ENCODE measurements at places on chromosomes 16 and 17. TPM values are rescaled to one million over a fixed set of nuclear protein-coding genes. Genes with fewer than 3 reads are reported as not detected.
A peak's percentile ranks its signal among the peaks of the same experiment; 100 is the strongest.

DNA sequence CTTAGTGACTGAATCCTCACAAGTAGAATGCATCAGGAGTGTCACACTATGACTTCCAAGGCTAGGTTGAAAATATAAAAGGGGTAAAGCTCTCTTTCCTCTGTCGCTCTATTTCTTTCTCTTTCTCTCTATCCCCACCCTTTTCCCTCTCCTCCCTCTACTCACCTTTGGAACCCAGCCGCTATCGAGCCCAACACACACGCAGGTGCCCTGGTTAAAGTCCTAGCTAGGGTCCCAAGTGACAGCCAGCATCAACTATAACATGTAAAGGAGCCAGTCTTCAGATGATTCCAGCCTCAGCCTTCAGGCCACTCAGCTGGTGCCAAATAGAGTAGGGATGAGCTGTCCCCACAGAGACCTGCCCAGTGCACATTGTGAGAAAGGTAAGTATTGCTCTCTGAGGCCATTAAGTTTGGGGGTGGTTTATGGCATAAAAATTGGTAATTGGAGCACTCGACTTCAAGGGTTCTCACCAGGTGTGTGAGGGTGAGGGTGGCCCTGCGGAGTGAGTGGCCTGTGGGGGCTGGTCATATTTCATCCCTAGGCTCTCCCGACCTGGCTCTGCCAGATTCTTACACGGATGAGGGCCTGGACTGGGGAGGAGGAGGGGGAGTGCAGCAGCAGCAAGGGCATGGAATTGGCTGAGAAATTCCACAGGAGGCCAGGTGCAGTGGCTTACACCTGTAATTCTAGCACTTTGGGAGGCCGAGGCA lies 14.9 kb upstream of the C16orf54 start:
- no peak for DNase-seq

- no peak for DNase-seq
Measured at GRCh38 chr17:80706463-80706867, 161.8 kb downstream of the RPTOR start.

- DNase-seq, result no peak
Measured at GRCh38 chr16:5512014-5512413, 414.4 kb upstream of the EEF2KMT start.

- no peak for DNase-seq
Measured at GRCh38 chr16:7651803-7652570, 319.3 kb downstream of the RBFOX1 start.

GRCh38 chr17:82836823-82837357 lies 2.9 kb downstream of the ZNF750 start:
- DNase-seq, result no peak

DNA sequence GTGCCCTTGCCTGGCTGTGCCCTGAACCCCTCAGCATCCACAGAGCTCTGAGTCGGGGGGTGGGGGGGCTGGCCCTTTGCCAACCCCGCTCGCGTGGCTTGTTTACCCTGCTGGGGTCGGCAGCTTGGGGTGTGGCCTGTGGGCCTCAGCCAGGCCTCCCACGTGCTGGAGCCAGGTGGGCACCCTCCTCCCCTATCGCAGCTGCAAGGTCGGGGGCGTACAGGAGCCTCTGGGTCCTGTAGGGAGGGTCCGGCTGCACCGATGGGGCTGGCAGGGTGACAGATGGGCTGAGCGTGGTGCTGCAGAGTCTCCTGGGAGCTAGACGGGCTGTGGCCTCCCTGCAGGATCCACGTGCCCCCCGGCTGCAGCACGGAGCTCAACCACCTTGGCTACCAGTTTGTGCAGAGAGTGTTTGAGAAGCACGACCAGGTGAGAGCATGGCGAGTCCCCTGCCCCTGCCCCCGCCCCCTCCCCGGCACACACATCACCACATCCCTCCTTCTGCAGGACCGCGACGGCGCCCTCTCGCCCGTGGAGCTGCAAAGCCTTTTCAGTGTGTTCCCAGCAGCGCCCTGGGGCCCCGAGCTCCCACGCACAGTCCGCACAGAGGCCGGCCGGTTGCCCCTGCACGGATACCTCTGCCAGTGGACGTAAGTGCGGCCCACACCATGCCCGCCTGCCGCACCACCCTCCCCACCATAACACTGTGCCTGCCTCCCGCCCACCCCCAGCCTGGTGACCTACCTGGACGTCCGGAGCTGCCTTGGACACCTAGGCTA lies 3.6 kb downstream of the RHOT2 start:
- DNase-seq, result no peak

DNA sequence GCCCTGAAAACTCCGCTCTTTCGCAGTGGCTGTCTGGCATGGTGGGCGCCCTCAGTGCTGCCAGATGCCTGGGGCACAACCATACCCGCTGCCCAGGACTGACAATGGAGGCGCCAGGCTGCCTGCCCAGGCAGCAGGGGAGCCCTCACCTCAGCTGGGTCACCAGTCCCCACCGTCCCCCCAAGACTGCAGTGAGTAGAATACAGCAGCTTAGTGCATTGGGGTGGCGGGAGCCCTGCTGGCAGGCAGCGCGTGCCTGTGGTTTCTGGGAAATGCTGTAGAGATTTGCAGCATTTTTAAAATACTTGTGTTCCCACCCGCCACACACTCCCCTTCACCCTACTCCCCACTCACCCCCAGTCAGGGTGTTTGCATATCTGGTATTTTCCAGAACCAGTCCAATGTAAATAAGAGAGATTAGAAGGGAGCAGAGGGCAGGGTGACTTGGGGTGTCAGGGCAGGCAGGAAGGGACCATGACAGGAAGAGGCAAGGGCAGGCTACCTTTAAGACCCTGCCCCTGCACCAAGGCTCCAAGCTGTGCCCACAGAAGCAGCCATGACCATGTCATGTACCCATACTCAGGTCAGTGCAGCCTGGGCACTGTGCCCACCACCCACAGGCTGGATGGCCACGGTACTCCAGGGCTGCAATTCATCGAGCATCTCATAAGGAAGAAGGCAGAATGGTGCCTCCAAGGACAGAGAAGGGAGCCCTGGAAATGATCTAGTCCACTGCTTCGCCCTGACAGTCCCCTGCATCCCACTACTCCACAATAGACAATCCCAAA lies 21.5 kb downstream of the MYO18A start:
- no peak for DNase-seq

DNA sequence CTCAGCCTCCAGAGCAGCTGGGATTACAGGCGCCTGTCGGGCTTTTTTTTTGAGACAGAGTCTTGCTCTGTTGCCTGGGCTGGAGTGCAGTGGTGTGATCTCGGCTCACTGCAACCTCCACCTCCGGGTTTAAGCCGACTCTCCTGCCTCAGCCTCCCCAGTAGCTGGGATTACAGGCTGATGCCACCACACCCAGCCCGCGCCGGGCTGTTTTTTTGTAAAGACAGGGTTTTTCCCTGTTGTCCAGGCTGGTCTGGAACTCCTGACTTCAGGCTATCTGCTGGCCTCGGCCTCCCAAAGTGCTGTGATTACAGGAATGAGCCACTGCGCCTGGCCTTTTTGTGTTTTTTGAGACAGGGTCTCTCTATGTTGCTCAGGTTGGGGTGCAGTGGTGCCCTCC lies 27.4 kb upstream of the SPNS3 start:
- no peak for DNase-seq

DNA sequence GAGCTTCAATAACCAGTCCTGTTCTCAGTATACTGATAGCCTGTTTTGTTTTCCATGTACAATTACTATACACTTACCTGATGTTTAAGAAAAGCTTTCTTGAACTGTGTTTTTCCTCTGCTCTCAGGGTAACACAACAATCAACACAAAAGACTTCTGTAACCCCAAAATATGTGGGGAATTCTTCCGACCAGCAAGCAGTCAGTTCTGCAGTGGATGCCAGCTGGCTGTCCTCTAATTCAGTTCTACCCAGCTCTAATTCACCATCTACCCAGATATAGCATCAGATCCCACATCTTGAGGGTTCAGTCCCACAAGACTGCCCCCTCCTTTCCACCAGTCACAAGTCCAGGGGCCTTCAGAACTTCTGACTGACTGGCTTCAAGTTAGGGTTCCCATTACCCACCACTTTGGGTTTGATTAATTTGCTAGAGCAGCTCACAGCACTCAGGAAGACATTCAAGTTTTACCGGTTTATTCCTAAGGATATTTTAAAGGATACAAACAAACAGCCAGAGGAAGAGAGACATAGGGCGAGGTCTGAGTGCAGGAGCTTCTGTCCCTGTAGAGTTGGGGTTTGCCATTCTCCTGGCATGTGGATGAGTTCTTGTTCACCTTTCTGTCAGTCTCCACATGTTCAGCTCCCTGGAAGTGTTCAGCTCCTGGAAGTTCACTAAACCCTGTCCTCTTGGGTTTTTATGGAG lies 178.2 kb downstream of the CHD9 start:
- no peak for DNase-seq

DNA sequence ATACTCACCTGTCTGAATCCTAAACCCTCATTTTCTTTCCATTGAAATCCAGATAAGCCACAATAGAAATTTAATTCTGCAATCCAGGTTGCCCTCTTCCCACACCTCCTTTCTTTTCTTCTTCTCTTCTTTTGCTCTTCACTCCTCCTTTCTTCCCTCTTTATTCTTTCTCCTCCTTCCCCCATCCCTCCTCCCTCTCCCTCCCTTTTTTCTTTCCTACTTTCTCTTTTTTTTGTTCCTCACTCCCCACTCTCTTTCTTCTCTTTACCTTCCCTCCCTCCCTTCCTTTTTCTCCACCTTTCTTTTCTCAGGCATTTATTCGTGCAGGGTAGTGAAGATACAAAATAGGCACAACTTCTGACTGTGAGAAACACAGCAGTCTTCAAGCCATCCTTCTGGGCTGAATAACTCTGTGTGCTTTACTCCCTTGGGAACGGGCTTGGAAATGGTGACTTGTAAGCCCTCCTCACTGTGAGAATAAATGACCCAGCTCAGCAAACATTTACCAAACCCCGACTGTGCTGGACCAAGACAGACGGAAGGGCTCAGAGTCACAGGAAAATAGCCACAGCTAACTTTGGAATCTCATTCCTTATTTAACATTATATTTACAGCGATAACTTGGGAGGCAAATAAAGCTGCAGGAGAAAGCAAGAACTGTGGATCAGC lies 140.8 kb downstream of the HAPSTR1 start:
- no peak for DNase-seq

GRCh38 chr17:2750721-2751120 lies 1.3 kb upstream of the CCDC92B start:
- DNase-seq, result no peak

GRCh38 chr16:1413684-1414531 lies 596 bp downstream of the UNKL start:
- peak; percentile 30 for DNase-seq

DNA sequence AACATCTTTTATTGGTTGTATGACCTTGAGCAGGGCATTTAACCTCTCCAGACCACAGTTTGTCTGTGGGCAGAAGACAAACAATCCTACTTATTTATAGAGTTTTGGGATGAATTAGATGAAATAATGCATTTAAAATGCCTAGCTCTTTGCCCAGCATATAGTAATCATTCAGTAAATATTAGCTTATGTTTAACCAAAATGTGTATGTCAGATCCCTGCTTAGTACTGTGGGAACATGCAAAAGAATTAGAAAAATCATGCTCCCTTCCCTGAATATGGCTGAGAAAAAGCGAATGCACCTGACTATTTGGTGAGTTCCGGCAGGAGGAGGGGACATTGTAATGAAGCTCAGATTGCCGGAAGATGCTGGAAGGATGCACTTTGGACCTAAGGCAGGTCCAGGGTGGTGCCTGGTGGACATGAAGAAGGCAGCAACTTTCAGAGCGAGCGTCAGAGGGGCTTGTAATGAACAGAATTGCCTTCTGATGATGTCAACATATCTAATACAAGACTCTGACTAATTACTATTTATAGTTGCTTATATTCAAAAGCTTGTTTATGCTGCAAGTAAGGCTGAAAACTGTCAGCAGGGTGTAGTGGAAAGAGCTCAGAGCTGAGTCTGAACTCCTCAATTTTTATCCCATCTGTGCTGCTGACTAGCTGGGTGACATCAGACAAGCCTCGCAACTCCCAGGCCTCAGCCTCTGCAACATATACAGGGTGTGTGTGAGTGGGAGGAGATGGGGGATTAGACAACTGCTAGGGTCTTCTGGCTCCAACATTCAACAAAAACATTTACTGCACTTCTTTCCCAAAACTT lies 221.2 kb downstream of the PRKCA start:
- no peak for DNase-seq

DNA sequence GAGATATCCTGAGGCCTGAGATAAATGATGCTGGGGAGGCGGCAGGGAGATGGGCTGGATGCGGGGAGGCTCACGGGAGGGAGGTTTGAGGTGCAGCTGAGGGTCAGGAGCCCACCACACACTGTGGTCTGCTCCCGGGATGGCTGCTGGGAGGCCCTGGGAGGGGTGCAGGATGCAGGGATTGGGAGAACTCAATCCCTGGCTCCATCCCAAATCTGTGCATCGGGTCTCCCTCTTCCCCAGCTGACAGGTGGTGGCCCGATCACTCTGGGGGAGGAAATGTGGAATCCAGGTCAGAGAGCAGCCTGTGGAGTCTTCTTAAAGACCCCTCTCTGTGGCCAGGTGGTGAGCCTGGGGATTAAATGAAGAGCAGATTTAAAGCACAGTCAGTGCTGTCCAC lies 12.0 kb downstream of the PHB1 start:
- no peak for DNase-seq

- DNase-seq, result no peak
Measured at GRCh38 chr17:57723427-57724025, 21.6 kb downstream of the CCDC182 start.

DNA sequence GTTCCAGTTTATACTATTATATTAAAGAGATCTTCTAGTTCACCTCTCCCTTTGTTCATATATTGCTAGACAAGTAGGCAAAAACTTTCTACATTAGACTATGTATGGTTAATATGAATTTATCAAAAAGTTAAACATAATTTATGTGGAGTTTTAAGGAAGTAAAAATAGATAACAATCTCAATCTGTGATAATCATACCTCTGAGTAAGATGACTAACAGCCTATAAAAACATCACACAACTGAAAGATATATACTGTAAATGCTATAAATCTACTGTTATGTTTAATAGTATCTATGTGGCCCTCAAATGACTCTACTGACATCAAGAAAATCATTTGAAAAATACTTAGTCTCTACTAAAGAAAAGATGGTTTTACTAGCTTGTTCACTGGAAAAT lies 37.1 kb downstream of the AP1G1 start:
- DNase-seq, result no peak

- no peak for DNase-seq
Measured at GRCh38 chr16:81498351-81498750, 53.7 kb downstream of the CMIP start.

- DNase-seq, result no peak
Measured at GRCh38 chr16:70163596-70163995, 10.0 kb upstream of the CLEC18C start.

Gene PIMREG
- total RNA-seq, result 36.5 TPM

Gene NPTX1
- total RNA-seq, result 0.67 TPM

Gene EZH1
- total RNA-seq, result 21.0 TPM

Gene CTRL
- 2.0 TPM for total RNA-seq

Gene SLC43A2
- 1.3 TPM for total RNA-seq

Gene NFATC2IP
- total RNA-seq, result 26.0 TPM

Gene SOX8
- total RNA-seq, result 1.5 TPM

Gene RNF157
- total RNA-seq, result 1.3 TPM

Gene MT1M
- not detected for total RNA-seq

Gene CDH1
- total RNA-seq, result not detected

Gene KRT9
- not detected for total RNA-seq

Gene EPOP
- total RNA-seq, result 11.6 TPM
